ENCODE measurements at places on chromosomes 3 and 15.

DNA sequence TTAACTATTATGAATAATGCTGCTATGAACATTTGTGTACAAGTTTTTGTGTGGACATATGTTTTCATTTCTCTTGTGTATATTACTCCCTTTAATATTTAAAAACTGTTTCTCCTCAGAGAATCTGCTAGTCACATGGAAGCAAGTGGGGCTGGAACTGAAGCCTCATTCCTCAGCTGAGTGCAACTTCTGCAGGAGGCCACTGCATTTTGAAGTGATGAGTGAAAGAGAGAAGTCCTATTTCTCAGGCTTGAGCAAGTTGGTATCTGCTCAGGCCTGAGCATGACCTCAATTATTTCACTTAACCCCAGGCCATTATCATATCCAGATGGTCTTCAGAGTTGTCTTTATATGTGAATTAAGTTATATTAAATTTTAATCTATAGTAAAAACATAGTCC, 11.5 kb downstream of the TLR9 start:
- DNase-seq = no peak

DNA sequence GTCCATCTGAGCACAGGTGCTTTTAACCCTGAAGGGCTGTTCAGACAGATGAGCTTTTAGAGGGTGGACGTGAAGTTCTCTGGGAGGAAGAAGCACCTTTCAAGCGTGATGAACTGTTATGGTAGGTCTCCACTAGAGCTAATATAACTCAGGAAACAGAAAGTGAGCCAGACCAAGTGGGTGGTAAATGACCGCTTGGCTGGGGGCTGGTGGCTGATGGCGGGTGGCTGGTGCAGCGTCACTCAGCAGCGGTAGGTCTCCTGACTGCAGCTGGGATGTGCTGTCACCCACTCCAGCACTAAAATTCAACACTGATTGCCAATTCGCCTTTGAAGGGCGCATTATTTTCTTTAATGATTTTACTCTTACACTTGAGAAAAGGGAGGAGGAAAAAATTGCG, 31.2 kb upstream of the LACTB start:
- no peak for DNase-seq

- DNase-seq = no peak
Measured at GRCh38 chr15:71888797-71889196, 78.4 kb downstream of the NR2E3 start.

GRCh38 chr3:186381424-186382216, 19.6 kb upstream of the DGKG start:
- DNase-seq = no peak

GRCh38 chr3:146813496-146813895, 208.3 kb upstream of the PLSCR5 start:
- DNase-seq = no peak

- DNase-seq = no peak
Measured at GRCh38 chr3:108495717-108496116, 14.7 kb downstream of the MYH15 start.

DNA sequence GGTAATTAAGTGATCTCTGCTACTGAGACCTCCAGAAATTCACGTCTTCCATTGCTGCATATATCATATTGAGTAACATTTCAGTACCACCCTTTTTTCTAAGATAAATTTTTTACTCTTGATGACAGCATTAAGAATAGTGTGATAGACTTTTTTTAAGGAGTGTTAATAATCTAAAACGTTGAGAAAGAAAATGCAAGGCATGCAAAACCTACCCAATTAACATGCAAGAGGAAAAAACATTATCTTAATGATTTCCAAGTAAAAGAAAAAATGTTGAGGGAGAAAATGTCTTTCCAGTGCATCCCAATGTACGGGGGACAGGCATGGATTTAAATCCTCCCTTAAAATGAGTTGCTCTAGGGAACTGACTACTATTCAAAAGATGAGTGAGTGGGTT, 740 bp downstream of the CLDN16 start:
- DNase-seq = no peak

DNA sequence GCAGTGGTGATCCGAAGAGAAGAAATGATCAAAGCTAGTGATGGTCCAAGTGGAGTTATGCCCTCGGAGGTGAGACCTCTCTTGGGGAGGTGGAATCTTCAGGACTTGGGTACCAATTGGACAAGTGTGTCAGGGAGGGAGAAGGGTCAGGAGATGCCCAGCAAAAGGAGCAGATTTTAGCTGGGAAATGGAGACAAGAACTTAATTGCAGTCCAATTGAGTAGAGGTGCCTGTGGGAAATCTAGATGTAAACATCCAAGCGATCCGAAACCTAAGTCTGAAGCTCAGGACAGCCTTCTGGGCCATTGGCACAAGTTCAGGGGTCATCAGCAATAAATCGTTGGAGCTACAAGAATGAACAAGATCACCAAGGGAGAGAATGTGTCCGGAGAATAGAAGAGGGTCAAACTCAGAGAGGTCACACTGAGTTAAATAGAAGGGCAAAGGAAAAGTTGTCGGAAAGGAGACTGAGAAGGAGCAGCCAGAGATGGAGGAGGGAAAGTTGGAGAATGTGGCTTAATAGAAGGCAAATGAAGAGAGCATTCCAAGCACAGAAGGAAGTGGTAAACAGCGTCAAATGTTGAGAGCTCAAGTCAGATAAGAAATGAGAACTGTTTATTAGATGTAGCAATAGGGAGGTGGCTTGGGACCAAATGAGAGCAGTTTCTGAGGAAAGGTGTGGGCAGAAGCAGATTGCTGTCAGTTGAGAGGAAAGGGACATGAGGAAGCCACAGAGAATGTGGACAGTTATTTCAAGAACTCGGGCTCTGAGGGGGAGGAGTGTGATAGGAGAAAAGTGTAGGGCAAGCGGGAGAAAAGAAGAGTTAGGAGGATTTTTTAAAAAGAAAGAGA, 64.2 kb upstream of the FNDC3B start:
- no peak for DNase-seq

GRCh38 chr3:16842272-16843270, 42.2 kb upstream of the PLCL2 start:
- DNase-seq = no peak

- DNase-seq = no peak
Measured at GRCh38 chr3:28267984-28268849, 26.8 kb downstream of the CMC1 start.

DNA sequence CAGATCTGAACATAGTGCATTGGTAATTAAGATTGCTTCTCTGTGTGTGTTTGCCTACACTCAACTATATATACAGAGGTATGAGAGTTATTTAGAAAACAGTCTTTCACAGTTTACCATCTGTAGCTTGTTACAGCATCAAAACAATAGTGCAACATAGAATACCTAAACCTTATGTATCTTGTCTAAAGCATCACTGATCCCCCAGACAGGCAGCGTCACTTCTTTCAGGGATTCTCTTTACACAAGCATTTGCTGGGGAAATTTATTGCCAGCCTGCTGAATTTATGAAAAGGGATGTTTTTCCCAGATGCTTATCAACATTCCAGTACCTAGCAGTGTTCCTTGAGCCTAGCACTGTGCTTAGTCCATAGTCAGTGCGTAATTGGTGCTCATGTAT, 195.8 kb upstream of the COL8A1 start:
- DNase-seq = no peak

GRCh38 chr3:178603735-178604134, 67.5 kb downstream of the KCNMB2 start:
- DNase-seq = no peak

GRCh38 chr15:79380755-79381497, 51.2 kb upstream of the MINAR1 start:
- peak; percentile 53 for DNase-seq

DNA sequence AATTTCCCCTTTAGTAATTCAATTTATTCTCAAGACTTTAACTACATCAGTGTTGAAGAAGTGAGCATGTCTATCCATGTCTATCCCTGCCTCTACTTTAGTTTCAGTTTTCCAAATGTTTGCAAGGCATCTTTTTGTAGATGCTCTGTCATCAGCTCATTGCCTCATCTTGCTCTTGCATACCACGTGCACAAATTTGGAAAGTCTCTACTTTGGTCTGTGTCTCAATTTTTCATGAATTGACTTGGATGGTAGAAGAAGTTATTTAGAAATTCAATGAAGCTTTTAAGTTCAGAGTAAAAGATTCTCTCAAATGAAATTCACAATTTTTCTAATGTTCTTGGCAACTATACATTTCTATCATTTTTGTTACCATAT, 55.3 kb downstream of the CLDN1 start:
- no peak for DNase-seq

DNA sequence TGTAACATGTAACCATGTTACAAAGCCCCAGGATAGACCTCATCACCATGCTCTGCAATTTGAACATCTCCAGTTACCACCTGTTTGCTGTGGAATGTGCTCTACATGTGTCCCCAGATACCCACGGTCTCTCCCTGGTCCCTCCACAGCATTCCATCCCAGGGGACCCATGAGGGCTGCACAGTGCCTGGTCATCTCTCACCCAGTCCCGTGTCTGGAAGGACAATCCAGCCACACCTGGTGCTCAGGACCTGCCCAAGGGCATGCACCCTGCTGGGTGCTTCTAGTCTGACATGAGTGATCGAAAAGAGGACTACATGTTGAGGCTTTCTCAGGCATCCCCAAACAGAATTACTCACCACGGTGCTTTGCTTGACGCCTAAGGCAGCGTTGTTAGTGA, 119.6 kb upstream of the ATP10A start:
- DNase-seq = no peak

GRCh38 chr3:59766200-59766872, 716.5 kb upstream of the CFAP20DC start:
- DNase-seq = no peak

DNA sequence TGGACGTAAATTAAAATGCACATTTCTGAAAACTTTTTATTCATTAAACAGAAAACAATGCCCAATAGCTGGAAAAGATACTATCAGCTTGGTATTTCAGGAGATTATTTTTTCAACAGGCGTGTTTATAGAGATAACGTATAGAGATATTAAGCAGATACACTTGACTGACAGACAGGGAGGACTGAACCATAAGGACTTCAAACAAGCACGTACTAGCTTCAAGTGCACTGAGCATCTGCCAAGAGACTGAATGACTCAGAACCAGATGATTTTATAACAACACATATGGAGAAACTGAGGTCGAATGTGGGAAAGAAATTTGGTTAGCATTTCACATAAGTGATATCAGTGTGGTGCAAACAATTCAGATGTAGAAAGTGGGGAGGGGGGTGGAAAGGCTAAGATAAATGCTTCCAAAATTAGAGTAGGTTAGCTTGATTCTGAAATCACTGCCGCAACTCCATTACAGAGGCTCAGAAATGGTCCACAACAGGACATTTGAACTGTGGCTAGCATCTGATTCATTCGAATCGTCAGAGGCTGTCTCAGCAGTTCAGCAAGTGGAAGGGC, 103.5 kb downstream of the SEMA6D start:
- DNase-seq = no peak

- no peak for DNase-seq
Measured at GRCh38 chr3:110528305-110529121, 543.1 kb upstream of the NECTIN3 start.

GRCh38 chr3:6179761-6180160, 681.2 kb upstream of the GRM7 start:
- no peak for DNase-seq

- DNase-seq = no peak
Measured at GRCh38 chr15:93617443-93617842, 528.4 kb upstream of the RGMA start.

DNA sequence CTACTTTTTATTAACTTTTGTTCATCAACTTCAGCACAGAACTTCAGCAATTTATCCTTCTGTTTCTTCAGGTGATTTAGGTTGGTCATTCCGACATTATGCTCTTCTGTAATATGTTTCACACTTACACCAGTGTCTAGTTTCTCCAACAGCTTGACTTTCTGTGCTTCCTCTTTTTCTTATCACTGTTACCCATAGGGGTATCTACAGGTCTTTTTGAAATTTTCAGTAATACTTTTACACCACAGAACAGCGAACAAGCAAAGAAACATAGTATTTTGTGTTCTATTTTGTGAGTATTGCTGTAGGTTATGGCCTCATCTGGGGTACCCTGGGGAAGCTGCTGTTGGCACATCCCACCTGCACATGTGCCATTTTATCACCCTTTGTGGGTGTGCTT, 260.7 kb downstream of the NSUN3 start:
- no peak for DNase-seq

DNA sequence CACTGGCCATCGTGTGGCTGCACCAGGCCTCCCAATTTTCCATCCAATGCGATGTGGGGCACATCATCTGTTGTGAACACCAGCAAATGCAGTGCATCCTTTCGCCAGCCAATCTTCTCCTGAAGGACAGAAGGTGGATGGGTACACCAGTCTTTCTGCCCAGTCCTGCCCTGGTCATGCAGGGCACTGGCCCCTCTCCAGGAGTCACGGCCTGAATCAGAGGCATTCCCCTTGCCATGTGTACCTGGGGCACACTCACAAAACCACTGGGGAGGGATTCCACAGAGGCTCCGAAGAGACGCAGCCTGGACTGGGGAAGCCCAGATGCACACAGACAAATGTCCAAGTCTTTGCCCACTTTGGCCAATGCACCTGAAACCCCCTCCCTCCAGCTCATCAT, 65.8 kb downstream of the ITGB5 start:
- DNase-seq = no peak

GRCh38 chr3:136630915-136631314, 121.3 kb downstream of the STAG1 start:
- DNase-seq = no peak

DNA sequence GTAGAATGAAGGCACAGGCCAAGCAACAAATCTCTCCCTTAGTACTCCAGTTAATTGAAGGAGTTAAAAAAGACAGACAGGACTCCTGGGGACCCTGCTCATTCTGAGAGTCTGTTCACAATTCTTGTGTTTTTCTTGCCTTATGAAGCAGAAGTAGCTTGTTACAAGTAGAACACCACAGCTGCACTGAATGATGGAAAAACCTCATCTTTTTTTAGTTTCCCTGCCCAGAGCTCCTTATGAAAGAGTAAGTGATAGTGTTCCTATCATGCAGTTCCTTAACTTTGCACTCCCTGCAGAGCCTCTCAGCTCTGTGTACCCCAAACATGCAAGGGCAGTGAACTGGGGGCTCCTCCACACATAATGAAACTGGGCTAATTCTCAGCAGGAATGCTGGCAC, 95.5 kb downstream of the ALDH1A2 start:
- DNase-seq = no peak

DNA sequence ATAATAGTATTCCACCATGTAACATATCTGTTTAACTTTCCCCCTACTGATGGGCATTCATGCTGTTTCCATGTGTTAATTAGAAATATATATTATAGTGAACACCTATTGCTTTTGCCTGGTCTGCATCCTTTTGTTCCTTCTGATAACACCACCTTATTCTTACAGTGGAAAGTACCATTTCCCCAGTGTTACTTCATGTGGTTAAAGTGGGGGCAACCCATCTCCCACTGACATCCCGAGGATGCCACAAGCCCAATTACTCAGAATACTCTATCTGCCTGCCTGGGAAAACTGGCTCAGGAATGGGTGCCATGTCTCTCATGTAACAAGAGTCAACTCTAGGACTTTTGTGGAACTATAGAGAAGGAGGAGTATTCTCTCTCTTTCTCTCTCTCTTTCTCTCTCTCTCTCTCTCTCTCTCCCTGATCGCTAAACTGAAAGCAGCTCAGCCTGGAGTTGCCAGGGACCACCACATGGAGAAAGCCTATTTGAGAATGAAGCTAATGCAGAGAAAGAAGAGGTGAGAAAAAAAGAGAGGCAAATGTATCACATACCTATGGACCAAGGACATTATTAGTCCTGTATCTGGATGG, 66.4 kb upstream of the PPIB start:
- no peak for DNase-seq

- DNase-seq = no peak
Measured at GRCh38 chr3:133211449-133211848, 173.3 kb downstream of the TMEM108 start.

All from stimulated activated CD4-positive, alpha-beta T cell treated with anti-CD3 and anti-CD28 coated beads, Interleukin-1b, Interleukin-23, amount 100 ng/mL, for 24 hours (primary cell).